ENCODE measurements at places on chromosomes 1 and 21.

- no peak for DNase-seq
Observed at GRCh38 chr1:151773702-151774101, 10.4 kb upstream of the MRPL9 start.

- no peak for DNase-seq
Observed at GRCh38 chr1:73564294-73564693, 633.7 kb downstream of the LRRIQ3 start.

- DNase-seq: no peak
Observed at GRCh38 chr1:89081005-89081404, 16.0 kb upstream of the GBP1 start.

DNA sequence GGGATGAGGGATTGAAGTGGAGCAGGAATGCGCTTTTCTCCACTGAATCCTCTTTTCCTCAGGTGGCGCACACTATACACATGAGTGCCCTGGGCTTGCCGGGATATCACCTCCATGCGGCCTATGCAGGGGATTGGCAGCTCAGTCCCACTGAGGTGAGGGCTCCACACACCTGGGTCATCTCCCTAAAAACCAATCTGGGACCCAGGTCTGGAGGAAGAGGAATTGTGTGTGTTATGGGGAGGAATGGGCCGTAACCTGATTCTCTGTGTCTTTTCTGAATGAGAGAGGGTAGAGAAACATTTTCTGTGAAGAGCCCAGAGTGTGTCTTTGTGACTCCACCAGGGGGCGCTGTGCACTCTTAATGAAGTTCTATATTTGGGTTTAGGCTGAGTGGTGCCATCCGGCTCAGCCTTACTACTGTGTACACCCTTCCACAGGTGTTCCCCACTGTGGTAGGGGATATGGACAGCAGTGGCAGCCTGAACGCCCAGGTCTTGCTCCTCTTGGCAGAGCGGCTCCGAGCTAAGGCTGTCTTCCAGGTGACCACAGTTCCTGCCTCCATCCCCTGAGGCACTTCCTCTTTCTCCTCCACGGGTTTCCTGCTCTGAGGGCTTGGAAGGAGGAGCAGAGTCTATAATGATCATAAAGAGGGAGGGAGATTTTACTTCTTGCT is 1.5 kb downstream of the TOMM40L start:
- DNase-seq: peak; percentile 90

DNA sequence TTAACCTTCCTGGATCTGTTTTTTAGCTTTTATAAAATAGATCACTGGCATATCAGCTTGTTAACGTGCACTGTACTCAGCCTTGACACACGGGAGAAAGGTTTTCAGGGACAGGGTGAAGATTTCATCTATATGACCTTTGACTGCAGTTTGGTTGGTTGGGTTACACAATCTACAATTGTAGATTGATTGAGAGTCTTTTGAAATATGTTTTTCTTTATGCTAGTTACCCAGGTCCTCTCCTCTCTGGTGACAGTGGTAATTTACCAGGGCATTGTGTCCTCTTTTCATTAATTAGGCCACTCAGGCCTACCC is 48.8 kb downstream of the DDR2 start:
- DNase-seq: no peak

DNA sequence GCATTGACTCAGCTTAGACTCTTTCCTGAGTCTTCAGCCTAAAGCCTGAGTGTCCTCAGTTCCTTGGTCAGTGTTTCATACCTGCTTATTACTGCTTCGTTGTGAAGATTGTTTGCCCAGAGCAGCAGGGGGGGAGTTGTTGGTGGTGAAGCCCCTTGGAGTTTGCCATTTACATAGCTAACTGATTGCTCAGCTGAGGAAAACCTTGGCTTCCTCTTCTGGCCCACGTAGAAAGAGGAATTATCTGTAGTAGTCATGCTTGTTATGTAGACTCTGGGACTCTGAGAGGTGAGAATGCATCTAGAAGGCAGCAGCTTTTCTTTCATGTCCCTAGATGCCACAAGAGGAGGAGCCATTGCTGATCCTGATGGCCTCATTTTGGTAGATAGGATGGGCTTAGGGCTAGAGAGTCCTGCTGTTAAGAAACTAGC is 125.9 kb downstream of the MAST2 start:
- DNase-seq: no peak

GRCh38 chr1:4634156-4634792 is 20.1 kb upstream of the AJAP1 start:
- no peak for DNase-seq

DNA sequence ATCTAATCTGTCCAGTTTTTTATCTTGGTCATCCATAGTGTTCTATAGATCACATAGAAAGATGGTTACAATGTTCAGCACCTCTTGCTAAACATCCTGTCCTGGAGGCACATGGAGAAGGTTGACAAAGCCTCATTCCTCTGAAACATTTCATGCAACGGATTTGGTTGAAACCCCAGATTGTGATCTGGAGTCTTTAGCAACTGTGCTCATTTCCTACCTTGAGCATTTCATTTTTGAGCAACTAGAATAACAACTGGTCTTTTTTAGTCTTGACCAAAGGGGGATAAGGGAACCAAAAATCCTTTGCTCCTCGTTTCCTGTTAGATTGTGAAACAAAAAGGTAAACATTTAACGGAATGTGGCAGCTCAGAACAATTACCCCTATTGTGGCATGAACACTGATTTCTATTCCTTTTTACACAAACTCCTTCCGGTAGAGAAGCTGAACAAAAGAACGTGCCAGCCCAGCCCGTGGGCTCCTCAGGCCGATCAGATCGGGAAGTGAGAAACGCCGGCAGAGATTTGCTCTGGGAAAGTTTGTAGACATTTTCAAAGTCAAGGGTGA is 94.7 kb upstream of the ERRFI1 start:
- DNase-seq: no peak

DNA sequence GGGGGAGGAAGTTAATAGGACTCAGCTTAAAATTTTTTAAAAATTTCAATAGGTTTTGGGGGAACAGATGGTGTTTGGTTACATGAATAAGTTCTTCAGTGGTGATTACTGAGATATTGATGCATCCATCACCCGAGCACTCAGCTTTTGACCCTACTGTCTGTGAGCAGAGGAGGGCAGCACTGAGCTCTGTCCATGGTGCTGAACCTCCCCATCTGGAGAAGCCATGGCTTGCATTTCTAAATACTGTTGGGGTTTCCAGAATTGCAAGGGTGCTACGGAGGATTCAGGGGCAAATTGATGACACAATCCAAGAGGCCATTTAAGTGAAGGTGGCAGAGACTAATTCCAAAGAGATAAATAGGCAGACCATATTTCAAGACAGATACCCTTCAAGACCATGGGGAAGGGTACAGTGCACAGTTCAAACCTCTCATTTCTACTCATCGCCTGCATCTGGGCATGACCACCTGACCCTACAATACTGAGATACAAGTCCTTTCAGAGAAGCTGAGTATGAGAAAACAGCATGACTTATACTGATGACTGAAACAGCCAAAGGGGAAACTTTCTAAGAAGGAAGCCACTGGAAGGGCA is 17.2 kb downstream of the SYT2 start:
- DNase-seq: peak; percentile 6

- DNase-seq: no peak
Observed at GRCh38 chr1:200733907-200734306, 4.8 kb upstream of the CAMSAP2 start.

DNA sequence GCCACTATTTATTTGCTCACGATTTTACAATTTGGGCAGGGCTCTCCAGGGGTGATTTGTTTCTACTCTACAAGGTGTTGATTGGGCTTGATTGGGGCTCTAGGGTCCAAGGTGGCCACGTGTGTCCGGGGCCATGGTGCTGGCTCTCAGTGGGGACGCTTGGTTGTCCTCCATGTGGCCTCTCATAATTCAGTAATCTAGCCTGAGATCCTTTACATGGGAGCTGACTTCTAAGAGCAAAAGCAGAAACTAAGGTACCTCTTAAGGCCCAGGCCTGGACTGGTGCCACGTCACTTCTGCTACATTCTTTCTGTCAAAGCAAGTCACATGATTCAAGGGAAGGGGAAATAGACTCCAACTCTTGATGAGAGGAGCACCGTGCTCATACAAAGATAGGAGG is 8.1 kb upstream of the PSRC1 start:
- DNase-seq: no peak

DNA sequence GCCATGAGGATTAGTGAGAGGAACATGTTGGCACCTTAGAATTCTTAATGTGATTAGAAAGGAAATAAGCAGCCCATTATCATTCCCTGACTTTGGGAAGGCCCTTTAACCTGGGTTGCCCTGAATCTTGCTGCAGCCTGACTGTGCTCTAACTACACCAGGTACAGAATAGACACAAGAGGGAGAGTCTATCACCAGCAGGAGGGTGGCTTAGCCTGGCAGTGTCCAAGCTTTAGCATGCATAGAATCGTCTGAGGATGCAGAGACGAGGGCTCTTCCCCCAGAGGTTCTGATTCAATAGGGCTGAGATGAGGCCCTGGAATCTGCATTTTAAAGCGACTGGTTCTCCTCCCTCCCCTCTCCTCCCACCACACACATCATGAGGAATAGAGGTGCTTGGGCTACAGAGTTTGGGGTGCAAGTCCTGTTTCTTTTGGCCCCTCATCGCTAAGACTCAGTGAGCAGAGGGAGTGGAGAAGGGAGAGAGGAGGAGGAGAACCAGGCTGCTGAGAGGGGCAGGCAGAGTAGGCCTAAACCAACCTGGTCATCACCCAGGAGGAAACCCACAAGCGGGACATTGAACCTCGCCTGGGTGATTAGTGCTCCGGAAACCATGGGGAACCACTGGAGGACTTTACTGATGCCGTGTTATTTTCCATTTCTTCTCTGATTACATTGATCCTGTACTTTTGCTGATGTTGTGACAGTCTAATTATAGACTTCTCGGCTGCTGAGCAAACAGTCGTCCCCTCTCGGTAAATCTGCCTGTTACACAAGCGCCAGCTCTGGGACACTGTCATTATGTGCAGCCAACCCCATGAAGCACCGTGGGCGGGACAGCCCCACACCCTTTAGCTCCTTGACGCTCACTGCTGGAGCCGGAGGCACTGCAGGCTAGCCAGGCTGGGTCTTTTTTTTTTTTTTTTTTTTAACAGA is 6.3 kb upstream of the TENT5C start:
- no peak for DNase-seq

- DNase-seq: no peak
Observed at GRCh38 chr1:21324368-21325141, 34.3 kb upstream of the ECE1 start.

GRCh38 chr1:36116901-36117300 is 8.1 kb downstream of the COL8A2 start:
- DNase-seq: no peak

DNA sequence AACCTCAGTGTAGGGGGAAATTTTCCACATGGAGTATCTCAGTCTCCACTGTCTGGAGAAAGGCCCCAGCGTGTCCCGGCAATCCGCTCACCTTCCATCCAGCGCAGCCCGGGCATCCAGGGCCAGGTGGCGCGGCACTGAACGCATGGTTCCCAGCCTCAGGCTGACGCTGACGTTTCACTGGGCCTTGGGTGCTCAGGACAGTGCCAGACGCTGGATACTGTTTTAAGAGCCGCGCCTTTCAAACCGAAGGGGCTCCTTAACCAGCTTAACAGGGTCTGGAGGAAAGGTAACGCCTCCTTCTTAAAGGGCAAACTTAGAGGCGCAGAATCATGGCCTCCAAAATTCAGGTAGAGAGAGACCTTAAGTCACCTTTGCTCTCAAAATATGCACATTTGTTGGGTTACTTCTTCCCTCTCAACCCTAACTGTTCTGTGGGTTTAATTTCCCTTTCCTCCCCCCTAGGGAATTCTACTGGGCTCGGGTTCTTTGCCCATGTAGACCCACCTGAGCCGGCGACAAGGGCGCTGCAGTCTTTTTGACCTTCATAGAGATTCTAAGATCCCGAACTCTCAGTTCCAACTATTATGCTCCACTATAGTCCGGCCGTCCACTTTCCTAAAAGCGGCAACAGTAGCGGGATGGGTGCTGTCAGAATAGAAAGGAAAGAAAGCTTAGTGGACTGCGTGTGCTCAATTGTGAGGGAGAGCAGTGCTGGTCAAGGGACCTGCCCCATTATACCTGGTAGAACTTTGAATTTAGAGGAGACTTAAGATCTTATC is 3.5 kb upstream of the LHX9 start:
- no peak for DNase-seq

GRCh38 chr1:230661976-230662375 is 19.7 kb downstream of the COG2 start:
- DNase-seq: peak; percentile 48

DNA sequence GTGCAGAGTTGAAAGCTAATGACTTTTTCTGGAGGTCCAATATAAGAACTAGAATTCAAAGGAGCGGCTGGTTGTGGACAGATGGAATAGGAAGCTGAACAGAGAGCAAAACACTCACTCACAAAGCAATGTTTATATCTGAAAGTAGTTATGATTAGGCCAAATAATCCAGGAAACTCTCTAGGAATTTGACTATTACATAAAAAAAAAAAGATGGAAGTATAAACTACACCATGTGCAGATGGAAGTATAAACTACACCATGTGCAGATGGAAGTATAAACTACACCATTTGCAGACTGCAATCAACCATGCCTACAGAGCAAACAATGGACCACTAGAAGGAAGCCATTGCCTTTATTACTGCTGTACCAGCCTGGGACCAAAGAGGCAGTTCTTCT is 771.1 kb downstream of the BRINP3 start:
- no peak for DNase-seq

GRCh38 chr1:115429884-115430283 is 91.8 kb upstream of the NGF start:
- DNase-seq: no peak

GRCh38 chr1:153099461-153100045 is 5.2 kb upstream of the SPRR2E start:
- no peak for DNase-seq

DNA sequence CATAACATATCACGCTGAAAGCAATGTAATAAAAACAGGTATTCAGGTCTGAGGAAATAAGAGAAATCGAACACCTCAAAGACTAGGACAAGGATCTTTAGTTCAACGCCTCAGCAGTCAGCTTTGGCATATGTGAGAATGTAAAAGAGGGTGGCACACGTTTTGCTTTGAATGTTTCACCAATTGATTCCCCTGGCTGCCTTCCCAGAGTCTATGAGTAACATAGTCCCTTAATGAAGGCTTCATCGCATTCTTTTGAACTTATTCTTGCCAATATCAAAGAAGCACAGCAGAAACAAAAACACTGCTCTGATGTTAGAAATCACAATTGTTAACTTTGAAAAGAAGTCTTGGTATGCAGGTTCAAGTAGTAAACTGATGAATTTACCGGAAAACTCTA is 764.8 kb downstream of the ADGRL2 start:
- no peak for DNase-seq

- no peak for DNase-seq
Observed at GRCh38 chr1:205680073-205680851, at the start of gene SLC45A3. TSS of gene SLC45A3 (minus strand) at chr1:205680509. CDS start at chr1:205664656, 15,853 bp downstream.

DNA sequence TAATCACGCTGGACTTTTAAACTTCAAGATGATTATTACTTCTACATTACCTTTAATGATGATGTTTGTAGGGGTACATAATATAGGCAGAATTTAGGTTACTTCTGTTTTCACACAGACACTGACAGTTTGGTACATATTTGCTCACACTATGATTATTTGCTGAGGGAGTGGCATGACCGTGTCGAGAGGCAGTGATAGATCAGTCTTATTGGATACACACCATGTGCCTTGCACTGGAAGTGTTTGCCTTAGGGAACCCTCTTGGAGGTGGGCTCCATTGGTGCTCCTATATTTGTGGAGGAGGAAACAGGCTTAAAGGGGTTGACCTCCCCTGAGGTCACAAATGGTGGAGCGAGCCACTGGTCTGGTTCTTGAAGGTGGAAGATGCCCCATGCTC is 132.1 kb downstream of the PRDM2 start:
- DNase-seq: no peak

All from SHP77 (cell line).